HL-60 (cell line): ENCODE measurements at places on chromosomes 7 and 10.

DNA sequence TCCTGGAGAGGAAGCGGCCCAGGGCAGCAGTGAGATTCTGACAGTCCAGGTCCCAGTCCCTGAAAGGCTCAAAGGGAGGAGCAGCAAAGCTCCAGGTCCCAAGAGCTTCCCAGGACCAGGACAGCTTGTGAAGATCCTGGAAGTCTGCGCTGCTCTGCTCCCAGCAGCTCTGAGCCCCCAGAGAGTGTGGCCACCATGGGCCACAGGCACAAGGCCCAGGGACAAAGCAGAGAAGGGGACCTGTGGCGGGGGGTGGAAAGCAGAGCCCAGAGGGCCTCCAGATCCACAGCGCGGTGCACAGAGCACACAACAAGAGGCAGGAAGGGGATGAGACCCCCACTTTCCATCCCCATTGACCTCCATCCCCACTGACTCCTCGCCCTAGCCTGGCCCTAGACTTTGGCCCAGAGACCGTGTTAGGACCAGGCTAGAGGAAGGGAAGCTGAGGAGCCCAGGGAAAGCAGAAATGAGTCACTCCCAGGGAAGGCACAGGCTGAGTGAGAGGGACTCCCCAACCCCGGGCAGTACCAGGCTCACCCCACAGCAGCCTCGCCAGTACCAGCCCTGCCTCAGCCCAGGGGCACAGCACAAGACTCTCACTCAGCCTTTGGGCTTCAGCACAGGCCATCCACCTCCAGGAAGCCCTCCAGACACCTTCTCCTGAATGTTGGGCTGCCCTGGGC is 75.5 kb downstream of the GRID1 start:
- DNase-seq, result no peak

- DNase-seq, result no peak
Observed at GRCh38 chr10:46301721-46302479, 15.1 kb downstream of the ANTXRL start.

DNA sequence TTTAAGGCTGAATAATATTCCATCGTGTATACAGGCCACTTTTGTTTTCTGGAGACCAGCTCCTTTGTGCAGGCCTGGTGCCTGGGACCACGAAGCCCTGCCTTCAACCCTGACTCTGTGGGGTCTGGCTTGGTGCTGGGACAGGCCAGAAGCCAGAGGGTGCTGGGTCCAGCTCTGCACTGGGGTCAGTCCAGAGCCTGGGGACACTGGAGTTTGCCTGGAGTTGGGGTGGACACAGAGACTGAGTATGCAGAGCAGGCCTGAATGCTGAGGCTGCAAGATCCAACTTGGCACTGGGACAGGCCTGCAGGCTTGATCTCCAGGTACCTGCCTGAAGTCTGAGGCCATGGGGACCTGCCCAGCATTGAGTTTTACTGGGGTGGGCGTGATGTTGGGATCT is 558.8 kb upstream of the CNTNAP2 start:
- DNase-seq, result no peak

DNA sequence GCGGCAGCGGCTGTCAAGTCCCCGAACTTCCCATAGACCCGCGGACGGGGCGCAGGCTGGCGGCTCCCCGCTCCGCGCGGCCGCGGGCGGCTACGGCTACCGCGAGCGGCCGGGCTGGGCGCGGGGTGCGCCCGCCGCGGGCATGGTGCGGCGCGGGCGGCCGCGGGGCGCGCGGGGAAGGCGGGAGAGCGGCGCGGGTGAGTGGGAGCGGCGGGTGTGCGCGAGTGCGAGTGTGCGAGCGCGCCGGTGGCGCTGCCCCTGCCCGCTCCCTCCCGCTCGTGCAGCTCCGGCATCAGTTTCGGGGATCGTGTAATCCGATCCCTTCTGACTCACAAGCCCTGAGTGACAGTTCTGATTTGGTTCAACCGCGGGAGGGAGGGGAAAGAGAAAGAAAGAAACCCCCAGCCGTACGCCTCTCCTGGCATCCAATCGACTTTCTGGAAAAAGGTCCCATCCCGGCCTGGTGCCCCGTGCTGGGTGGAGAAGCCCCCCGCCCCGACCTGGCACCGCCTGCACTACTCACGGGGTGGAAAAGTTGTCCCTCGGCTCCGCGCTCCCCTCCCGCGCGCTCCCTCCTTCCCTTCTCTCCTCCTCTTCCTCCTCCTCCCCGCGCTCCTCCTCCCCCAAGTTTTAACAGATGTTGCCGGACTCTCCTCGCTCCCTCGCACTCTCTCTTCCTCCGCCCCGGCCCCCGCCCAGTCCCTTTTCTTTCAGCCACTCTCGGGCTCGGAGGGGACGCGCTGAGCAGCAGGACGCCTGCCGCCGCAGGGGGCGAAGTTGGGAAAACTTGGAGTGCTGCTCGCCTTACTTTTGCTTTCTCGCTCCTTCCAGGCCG is at the start of gene GLI3:
TSS of gene GLI3 (minus strand) at position 234 of the 835 bp plus-strand sequence. CDS start 13,956 bp downstream, outside the sequence.
- peak; percentile 2 for DNase-seq

GRCh38 chr7:119046068-119046467 is 821.6 kb downstream of the ANKRD7 start:
- DNase-seq, result no peak

- no peak for DNase-seq
Observed at GRCh38 chr10:29199941-29200679, 88.8 kb upstream of the LYZL1 start.

GRCh38 chr7:37833107-37833817 is 15.1 kb upstream of the NME8 start:
- DNase-seq, result no peak

DNA sequence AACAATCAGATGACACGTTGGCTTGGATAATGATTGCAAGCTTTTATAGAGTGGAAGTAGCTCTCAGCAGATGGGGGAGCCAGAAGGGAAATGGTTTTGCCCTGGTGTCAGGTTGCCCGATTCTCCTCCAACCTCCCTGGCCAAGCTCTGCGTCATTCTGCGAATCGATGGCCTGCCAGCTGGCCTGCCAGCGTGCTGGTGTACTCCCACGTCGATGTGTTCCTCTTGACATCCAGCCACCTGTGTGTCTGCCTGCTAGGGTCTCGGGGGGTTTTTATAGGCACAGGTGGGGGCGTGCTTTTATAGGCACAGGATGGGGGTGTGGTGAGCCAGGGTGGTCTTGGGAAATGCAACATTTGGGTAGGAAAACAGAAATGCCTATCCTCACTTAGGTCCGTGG is 4.6 kb downstream of the NET1 start:
- no peak for DNase-seq

DNA sequence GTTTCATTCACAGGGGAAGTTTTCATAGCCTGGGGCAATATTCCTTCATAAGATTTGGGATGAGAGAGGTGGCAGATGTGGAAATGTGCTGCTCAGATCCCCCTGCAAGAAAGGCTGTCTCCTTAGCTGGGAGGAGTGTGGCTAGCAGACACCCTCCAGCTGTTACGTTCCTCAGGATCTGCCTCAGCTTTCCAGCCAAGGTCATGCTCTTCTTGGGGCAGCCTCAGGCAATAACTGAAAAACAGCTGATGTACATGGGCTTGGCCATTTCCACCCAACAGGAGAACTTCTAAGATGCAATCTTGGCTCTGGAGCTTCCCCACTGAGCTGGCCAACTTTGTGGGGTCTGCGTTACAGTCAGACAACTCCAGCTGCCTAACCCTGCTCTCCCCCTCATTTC is 51.3 kb upstream of the SEPTIN7 start:
- no peak for DNase-seq

DNA sequence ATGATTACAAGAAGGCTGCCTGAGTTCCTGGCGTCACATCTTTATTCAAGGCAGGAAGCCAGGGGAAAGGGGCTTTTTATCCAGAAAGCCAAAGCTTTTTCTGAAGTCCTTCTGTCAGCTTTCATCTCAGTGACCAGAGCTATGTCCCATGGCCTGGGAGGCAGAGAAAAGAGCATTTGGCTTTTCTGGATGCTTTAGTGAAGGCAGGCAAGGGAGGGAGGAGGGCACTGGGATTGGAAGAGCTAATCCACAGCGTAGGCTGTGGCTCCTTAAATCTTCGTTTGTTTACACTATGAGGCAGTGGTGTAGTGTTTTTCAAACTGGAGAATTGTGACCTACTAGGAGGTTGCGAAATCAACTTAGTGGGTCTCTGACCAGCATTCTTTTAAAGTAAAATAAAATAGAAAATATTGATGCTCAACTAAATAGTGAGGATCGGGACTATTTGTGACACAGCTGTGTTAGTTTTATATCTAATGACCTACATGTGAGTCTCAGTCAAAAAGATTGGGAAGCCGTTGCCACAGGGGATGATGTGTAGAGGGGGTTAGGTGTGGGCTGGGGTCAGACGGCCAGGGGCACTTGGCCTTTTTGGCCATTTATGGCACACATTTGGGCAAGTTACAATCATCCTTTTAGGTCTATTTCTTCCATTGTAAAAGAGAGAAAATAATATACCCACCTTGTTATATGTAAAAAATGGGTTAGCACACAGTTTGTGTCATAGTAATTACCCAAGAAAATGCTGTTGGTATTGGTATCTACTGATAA is 14.1 kb downstream of the CRYGN start:
- no peak for DNase-seq

DNA sequence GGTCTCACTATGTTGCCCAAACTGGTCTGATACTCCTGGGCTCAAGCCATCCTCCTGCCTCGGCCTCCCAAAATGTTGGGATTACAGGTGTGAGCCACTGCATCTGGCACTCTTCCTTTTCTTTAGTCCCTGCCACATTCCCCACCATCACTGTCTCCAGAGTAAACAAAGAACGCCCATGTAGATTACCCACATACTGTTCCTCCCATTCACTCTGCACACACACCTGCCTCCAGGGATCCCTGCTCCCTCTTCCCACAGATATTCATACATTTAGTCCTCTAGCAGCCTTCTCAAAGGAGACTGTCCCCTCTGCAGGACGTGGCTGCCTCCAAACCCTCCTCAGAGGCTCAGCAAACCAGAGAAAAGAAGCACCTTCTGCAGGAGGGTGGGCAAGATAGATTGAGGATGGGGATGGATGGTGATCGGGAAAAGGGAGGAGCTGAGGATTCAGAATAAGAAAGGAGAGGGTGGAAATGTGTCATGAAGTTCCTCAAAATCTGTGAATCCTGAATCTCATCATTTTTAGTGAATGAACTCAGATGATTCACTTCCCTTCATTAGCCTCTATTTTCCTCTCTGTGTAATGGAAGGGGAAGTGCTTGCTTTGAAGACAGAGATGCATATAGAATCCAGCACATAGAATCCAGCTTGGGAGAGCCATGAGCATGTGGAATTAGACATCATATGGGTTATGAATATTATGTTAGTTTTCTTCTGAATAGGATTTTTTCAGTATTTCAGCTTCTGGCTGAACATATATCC is 5.5 kb upstream of the PLAU start:
- DNase-seq, result no peak

GRCh38 chr10:119642556-119643111 is 8.5 kb upstream of the BAG3 start:
- no peak for DNase-seq

DNA sequence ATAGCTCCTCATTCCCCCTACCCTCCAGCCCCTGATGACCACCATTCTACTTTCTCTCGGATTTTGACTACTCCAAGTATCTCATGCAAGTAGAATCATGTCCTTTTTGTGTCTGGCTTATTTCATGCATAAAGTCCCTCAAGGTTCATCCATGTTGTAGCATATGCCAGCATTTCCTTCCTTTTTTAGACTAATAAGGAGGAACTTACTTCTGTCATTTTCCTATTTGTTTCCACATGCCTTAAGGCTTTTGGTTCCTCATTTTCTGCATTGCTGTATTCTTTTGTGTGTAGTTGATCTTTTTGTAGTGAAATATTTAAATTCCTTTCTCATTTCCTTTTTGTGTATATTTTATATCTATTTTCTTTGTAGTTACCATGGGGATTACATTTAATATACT is 376.9 kb downstream of the CALN1 start:
- DNase-seq, result no peak

GRCh38 chr10:36738738-36739431 is 386.5 kb upstream of the ANKRD30A start:
- DNase-seq, result no peak

DNA sequence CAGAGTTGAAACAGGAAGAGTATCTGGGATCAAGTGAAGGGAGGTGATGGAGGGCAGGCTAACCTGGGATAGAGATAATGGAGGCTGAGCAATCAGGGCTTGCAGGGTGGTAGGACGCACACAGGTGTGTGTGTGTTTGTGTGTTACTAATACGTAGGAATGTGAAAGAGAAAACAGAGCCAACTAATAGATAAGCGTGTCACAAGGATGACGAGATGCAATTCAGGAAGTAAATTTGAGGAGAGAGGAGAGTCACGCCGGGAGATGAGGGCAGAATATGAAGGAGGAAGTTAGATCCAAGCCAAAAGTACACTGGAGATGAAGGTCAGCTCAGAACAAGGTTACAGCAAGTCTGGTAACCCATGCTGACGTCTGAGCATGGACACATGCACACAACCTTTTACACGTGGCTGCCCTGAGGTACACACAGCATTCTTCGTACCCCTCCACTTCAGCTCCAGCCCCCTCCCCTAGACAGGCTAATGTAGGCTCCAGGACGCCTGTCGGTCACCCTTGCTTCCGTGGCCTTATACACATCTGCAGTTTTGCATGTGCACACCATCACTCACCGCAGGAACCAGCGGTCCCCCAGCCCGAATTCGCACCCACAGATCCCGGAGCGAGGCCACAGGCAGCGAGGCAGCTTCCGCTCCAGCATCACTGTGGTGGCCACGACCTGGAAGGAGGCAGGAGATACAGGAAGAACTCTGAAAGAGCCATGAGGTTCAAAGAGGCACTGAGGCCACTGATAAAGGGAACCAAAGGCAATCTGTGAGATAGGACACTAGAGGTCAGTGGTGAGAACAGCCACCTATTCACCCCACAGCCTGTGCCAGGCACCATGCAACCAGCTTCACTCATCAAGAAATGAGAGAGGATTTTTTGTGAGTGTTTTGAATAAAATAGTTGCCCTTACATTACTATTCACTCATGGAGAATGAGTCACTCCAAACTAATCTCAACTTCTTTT is 23.7 kb upstream of the TRPV6 start:
- peak; percentile 51 for DNase-seq

GRCh38 chr7:42561797-42562196 is 324.8 kb upstream of the GLI3 start:
- no peak for DNase-seq

DNA sequence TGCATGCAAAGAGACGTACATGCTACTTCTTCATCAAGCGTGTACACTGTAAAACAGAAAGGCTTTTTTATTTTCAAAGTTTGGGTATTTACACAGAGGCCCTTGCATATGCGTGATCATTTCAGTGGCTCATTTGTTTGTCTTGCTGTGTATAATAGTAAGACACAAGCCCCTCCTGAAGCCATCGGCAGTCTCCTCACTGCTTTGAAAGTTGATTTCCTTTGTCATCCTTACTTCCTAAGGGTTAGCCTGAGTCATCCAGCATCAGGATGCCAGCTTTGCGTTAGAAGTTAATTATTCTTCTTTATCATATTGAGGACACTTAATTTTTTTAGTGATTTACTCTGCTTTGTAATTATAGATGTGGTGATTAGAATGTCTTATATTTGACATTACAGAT is 72.5 kb upstream of the CTBP2 start:
- DNase-seq, result no peak

DNA sequence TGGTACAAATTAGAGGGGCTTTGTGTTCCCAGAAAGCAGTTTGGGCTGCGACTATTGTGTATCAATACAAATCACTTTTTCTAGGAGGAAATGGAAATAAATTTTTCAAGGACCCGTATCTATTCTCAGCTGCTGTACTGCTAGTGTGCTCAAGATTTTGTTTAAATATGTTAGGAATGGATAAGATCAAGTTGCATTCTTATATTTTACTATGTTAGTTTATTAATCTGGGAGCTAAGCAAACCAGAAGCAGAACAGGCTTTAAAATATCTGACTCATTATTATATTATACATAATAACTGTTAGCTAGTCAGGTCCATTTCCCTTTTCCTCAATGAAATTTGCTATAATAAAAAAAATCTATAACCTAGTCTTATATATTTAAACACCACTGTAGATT is 11.1 kb upstream of the GLCCI1 start:
- no peak for DNase-seq
